ENCODE measurements at places on chromosomes 4 and X.
A peak's percentile ranks its signal among the peaks of the same experiment; 100 is the strongest.

- DNase-seq, result no peak
These were observed 204.2 kb upstream of the GPRIN3 start for GRCh38 chr4:89511776-89512175.

DNA sequence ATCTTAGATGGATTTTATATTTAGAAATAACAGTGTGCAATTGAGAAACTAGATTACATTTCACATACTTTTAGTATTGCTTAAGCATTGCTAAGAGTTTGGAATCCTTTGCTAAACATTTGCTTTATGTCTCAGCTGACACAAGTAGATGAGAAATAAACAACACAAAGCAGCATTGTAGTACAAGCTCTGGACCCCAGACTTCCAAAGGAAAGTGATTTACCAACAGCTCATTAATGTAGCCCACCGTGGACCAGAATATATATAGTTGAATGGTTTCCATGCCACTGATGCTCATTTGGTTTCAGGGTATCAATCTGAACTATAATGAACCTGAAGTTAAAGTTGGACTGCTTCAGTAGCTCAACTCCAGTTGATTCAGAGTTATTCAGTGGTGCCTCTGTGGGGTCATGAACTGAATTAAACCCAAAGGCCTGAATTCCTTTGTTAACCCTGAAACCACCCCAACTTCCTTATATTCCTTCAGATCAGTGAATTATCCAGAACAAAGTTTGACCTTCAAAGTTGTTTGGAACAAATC lies 132.1 kb upstream of the NEIL3 start:
- no peak for DNase-seq

GRCh38 chrX:102129473-102129872 lies 4.0 kb downstream of the TCEAL2 start:
- DNase-seq, result peak; percentile 43

DNA sequence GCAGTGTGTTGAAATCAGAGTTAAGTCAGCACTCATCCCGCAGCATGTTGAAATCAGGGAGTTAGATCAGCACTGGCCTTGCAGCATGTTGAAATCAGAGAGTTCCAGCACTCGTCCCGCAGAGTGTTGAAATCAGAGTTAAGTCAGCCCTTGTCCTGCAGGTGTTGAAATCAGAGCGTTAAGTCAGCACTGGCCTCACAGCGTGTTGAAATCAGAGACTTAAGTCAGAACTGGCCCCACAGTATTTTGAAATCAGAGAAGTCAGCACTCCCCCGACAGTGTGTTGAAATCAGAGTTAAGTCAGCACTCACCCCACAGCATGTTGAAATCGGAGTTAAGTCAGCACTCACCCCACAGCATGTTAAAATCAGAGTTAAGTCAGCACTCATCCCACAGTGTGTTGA lies 10.9 kb upstream of the UVSSA start:
- no peak for DNase-seq

DNA sequence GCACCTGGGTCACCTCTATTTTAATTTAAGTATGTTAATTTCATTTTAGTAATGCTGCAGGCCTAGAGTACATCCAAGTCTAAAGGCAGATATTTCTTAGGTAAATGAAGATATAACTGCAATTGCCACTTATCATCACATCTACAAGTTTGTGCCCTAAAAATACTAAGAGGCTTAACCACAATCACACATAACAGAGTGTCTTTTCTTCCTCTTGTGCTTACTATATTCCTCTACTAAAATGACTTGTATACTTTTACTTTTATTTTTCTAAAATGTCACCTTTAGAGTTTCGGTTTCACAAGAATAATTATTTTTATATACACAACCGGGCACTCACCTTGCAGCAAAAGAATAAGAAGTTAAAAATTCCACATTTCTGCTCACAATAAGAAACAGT lies 77.9 kb downstream of the EFHC2 start:
- no peak for DNase-seq

DNA sequence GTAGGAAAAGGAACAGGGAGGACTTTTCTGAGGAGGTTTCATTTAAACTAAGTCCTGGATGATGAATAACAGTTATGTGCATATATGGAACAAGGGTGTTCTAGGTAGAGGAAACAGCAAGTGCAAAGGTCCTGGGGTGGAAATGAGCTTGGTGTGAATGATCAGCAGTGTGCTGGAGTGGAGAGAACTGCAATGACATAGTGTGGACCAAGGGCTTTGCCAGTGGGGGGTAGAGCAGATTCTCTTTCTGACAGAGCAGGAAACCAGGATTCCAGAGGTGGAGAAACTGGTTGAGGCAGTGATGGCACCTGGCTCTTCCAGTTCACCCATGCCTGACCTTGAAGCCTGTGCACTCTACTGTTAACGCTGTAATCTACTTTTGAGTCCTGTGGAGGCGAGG lies 1.7 kb downstream of the PPP1R3F start:
- no peak for DNase-seq

DNA sequence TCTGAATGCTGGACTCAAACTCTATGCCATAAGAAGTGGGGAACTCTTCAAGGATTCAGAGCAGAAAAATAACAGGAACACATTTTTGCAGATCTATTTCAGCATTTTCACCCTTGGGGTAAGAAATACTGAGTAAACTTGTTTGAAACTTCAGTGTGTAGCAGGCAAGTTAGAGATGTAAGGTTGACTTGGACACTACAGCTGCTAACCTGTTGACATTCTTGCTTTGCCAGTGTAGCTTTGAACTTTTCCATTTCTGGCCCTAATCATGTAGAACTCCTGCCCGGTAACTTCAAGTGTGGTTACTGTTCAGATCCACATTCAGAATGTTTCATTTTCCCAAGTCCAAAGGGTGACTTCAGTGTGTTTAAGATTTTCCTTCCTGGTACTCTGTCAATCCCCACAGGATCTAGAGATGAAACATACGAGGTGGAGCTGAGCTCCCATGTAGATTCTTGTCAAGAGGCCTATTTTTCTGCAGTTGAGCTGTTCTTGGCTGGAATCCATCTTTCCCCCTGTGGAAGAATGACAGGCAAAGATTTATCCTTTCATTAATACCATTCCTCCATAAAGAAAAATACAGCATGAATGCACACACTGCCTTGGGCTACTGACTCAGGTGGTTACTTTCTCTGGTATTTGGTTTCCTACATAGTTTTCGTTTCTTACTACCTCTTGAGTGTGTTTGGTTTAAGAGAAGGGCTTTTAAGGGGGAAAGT lies 34.1 kb downstream of the FHDC1 start:
- DNase-seq, result no peak

- DNase-seq, result no peak
These were observed 23.4 kb downstream of the DHX15 start for GRCh38 chr4:24560868-24561368.

GRCh38 chr4:183327827-183328226 lies 5.6 kb upstream of the CLDN24 start:
- DNase-seq, result no peak

DNA sequence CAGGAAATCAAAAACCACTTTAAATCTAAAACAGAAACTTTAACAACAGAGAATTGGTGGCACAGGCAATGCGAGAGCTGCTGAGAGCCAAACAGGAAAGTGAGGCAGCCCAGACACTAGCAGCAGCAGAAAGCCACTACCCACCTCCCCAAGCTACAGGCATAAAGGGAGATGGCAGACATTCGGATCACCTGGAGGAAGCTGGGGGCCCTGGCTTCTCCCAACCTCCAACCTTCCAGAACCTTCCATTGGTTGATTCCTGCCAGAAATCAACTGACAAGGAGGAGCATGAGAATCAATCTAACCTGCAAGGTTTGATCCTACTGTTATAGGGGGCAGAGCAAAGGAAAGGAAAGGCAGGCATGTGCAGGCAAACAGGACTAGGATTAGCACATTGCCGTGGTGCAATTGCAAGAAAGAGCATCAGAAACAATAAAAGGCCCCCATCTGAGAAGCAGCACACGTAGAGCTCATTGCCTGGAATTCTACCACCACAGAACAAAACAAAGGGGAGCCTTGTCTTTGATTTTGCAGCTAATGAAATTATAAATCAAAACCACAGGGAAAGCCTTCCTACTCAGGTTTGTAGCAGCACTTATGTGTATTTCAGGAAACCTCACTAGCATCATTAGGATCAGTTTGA lies 427.3 kb upstream of the RASGEF1B start:
- DNase-seq, result no peak

Measured in HuH-7 (cell line).